Germinal center (tissue), 1 donor: ENCODE measurements at places on chromosomes 5 and 9.
A peak's percentile ranks its signal among the peaks of the same experiment; 100 is the strongest.

- no peak for DNase-seq
Measured at GRCh38 chr9:124835026-124835557, 18.2 kb upstream of the WDR38 start.

GRCh38 chr9:8736805-8737204 lies 937.2 kb upstream of the DMAC1 start:
- DNase-seq = no peak

DNA sequence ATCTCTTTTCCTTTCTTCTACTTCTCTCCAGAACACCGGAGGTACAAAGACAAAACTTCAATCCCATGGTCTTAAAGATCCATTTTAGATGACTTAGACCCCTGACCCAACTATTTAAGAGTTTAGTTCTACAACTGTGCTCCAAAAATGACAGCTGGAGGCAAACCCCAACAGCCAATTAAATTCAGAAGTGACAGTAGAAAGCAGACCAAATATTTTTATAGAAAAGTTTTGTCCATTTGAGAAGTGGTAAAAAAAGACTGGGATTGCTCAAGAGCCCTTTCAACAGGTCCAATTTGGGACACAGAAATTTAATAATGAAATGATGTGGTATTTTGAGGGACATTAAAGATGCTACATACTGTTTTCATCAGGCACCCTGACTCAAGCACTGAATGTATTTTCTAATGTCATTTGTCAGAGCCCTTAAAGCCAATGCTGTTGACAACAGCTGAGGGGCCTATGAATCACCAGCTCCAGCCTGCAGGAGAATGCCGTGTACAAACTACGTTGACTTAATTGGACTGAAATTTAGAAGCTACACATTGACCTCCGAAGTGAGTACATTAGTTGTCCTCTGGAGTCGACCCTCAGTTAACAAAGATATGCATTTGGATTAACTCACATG lies 147.5 kb upstream of the PIK3R1 start:
- no peak for DNase-seq

DNA sequence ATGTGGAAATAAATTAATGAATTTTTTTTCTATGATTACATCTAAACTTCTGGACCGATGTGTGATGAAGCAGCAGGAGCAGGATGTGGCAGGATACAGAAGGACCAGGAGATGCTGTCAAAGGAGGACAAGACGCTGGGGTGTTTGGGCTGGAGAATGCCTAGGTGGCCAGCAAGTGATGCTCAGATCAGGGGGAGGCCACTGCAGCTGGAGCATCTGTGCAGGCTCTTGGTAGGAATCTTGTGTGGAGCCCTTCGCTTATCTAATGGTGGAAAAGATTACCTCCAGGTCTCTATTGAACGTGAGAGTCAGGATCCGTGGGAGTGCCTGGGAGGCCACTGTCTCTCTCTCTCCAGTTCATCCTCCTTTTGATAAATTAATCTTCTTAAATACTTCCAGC lies 79.8 kb downstream of the MRPL36 start:
- no peak for DNase-seq

GRCh38 chr9:114621975-114622609 lies 11.0 kb downstream of the TMEM268 start:
- no peak for DNase-seq

DNA sequence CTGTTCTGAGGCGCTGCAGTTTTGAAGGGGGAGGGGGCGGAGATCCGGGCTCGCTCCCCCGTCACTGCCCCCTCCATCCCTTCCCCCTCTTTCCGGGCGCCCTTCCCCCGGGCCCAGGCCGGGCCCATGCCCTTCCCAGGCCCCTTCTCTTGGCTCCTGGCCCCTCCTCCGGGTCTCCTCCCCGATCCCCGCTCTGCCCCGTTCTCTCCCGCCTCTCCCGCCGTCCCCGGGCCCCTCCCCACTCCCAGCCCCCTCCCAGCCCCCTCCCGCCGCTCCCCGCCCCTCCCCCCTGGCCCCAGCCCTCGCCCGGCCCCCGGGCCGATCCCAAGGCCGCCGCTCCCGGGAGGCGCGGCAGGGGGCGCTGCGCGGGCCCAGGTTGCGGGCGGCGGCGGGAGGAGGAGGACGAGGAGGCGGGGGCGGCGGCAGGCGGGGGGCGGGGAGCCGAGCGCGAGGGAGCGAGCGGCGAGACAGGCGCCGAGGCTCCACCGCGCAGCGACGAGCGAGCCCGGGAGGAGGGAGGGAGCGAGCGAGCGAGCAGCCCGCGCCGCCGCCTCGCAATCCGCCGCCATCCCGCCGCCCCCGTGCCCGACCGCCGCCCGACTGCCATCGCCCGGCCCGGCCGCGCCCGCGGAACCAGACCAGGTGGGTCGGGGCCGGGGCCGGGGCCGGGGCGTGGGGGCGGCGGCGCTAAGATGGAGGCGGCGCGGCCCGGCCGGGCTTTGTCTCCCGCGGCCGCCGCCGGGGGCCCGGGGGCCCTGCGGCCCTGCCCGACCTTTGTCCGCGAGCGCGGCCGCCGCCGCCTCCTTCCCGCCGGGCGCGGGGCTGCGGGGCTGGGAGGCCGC lies at the start of gene PRRC2B:
TSS of gene PRRC2B (plus strand) at position 465 of the 842 bp plus-strand sequence. CDS start 36,059 bp downstream, outside the sequence.
- peak; percentile 93 for DNase-seq

GRCh38 chr5:17229313-17229712 lies 11.9 kb downstream of the BASP1 start:
- DNase-seq = no peak

GRCh38 chr9:113963696-113964494 lies 87.8 kb downstream of the ZNF618 start:
- no peak for DNase-seq

- no peak for DNase-seq
Measured at GRCh38 chr5:173474881-173475287, 141.6 kb downstream of the BOD1 start.

DNA sequence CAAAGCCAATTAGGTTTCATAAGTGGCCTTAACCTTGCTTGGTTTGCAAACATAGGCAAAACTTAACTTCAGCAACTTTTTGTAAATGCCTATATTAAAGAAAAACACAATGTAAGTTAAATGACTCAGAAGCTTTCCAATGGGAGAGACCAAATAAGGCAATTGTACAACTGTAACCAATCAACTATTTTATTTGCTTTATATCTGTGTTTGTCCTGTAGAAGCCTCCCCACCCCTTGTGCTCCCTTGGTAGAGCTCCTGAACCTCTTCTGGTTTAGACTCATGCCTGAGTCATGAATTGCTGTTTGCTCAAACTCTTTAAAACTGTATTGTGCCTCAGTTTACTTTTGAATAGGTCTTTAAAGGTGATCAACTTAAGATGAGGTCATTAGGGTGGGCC lies 3.0 kb upstream of the C1QTNF3 start:
- no peak for DNase-seq

DNA sequence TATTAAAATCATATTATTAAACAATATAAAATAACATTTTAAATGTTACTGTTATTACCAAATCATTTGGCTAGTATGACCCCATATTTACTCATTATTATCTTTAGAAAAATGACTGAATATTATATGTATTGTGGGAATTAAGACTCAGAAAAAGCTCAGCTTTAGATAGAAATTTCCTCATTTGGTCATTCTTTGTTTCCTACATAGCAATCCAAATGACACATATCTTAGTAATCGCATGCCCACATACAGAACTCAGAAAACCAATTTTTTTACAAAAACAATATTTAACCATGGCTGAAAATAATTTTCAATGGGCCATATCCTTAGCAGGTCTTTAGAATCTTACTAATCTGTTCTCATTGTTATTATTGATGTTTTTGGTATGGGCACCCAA lies 53.8 kb upstream of the TSLP start:
- no peak for DNase-seq

DNA sequence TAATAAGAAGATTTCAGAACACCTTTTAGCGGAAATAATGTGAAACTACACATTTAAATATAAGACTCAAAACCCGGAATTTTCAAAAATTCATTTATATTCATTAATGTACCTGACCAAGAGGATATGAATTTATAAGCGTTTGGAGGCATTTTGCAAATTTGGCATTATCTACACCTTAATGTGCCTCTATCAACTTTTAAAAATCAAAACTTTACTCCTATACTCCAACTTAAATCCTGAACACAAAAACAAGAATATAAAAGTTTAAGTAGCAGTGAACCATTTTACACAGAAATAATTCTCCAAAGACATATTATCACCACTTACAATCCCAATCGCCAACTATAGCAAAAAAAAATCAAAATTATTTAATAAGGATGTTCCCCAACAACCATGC lies 3.9 kb downstream of the ZNF608 start:
- DNase-seq = no peak

DNA sequence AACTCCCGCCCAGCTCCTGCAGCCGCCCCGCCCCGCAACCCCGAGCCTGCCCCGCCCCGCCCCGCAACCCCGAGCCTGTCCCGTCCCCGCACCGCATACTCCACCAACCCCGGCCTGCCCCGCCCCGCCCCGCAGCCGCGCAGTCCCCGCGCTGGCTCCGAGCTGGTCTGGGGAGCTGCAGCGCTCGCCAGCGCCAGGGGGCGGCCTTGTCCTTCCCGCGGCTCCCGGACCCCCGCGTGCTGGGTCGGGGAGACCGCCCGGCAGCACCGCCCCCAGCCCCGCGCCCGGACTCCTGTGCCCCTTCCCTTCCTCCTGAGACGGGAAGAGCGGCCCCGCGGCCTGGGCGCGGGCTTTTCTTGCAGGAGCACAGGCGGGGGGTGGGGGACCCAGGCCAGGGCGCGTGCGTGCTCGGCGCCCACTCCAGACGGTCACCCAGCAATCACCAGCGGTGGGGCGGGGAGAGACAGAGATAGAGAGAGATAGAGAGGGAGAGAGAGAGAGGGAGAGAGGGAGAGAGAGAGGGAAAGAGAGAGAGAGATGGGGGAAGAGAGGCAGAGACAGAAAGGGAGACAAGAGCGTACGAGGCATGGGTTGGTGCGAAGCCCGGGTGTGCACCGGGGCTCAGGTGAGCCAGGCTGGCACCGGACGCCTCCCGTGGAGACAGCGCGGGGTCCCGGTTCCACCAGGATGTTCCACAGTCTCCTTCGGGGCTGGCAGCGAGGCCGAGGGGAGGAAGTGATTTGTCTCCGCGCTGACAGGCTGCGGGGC lies 14.7 kb upstream of the TMEM250 start:
- DNase-seq = peak; percentile 55
